ENCODE measurements at places on chromosomes 16 and 17.

DNA sequence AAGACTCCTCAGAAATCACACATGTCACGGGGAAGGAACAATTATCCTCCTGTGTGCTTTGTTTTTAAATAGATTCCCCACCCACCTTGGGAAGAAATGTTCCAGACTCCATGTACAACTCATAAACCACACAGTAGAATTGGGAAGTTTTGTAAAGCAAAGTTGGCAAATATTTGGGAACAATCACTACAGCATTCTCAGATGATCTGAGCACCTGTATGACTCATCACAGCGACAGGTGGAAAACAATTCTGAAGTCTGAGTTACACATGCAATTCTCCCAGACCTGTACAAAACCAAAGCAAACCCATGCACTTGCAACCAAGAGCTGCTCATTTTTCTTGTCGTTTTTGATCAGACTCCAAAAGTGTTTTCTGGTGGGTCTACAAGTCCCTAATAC, 14.4 kb upstream of the MYLK3 start:
- no peak for DNase-seq

- no peak for DNase-seq
These were observed 188.5 kb downstream of the MSI2 start for GRCh38 chr17:57444682-57445450.

GRCh38 chr16:84893467-84893848, 73.7 kb downstream of the CRISPLD2 start:
- DNase-seq, result no peak

DNA sequence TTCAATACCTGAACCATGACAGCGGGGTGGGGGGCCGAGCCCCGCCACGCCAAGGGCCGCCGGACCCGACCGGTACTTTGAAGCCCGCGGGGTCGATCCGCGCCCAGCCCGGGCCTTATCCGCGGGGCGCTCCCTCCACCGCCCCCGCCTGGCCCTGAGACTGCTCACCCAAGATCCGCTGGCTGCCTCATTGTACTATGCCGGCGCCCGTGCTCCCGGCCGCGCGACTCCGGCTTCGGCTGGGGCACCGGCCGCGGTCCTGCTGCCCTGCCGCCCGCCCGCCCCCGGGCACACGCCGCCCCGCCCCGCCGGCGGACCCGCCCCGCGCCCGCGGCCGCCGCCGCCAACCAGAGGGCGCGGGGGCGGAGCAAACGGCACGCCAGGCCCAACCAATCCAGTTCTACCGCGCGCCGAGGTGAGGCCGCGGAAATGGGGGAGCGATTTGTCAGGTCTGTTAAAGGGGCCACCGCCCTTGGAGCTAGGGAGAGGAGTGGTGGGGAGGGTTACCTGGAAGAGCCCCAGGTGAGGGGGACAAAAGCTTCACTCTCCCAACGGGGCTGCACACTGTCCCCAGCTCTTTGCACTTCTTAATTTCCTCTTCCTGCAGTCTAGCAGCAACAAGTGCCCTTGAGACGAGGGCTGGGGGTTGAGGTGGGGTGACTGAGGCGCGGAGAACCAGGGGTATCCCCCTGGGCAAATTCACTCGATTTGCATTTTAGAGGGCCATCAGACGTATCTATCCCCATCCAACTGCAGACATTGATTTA, at the start of gene TEX2:
TSS of gene TEX2 (minus strand) at position 261 of the 767 bp plus-strand sequence. CDS start 49,043 bp downstream, outside the sequence.
- peak; percentile 98 for DNase-seq

GRCh38 chr16:2981177-2981898, 1.1 kb upstream of the PKMYT1 start:
- no peak for DNase-seq

DNA sequence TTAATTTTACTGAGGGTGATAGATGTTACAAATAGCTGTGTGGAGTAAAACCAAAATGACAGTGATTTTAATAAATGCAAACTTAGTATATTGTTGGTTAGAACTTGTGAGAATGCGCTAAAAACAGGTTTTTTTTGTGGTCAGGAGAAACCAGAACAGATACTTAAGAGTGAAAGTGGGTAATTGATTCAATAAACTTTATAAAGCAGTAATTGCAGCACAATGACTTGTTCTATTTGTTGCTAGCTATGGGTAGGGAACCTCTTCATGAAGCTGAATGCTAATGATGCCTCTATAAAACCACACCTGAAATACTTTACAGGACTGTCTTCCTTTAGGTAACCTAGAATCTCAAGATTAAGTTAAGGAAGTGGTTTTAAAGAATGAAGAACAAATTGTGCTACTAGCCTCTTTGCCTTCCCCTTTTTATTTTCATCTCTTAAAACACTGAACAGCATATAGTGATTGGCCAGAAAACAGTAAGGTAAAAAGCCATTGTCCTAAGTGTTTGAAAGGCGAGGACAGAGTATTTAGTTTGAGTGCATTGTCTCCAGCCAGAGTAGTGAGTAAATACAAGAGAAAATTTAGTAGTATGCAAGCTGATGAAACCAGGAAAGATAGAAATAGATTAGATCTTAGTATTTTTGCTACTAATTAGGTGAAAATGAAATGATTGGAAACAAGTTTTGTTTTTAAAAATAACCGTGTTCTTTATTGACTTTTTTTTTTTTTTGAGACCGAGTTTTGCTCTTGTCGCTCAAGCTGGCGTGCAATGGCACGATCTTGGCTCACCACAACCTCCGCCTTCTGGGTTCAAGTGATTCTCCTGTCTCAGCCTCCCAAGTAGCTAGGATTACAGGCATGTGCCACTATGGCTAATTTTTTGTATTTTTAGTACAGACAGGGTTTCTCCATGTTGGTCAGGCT, 6.0 kb downstream of the GGNBP2 start:
- peak; percentile 50 for DNase-seq

GRCh38 chr16:64253525-64253924, 868.3 kb downstream of the CDH11 start:
- DNase-seq, result no peak

DNA sequence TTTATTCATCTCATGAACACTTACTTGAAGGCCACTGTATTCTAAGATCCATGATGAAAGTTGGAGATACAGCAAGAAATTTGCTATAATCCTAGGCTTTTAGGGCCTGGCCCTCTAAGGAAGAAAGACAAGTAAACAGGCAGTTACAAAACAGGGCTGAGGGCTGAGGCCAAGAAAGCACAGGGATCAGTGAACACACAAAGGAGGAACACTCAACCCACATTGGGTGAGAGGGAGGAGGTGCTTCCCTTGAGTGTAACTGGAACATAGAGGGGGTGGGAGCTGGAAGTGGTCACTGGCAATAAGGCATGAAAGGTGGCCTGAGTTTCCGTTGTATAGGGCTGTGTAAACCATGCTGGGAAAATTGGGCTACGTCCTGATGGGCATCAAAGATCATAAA, 112.2 kb downstream of the ZNF18 start:
- DNase-seq, result no peak

DNA sequence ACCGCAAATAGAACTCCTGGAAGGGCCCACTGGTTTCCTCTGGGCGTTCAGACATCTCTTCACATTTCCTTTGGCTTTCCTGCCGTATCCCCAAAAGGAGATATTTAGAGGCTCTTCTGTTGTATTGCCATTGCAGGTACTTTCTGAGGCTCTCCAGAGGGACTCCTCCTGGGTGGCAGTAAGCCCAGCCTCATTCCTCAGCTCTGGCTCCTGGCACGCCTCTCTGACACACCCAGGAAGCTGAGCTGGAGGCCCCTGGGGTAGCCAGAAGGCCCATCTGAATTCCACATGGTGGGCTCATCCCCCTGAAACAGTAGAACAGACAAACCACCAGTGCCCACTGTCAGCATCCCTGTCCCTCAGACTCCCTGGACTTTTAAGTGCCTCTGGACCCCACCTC, 206.7 kb downstream of the PARN start:
- DNase-seq, result no peak

DNA sequence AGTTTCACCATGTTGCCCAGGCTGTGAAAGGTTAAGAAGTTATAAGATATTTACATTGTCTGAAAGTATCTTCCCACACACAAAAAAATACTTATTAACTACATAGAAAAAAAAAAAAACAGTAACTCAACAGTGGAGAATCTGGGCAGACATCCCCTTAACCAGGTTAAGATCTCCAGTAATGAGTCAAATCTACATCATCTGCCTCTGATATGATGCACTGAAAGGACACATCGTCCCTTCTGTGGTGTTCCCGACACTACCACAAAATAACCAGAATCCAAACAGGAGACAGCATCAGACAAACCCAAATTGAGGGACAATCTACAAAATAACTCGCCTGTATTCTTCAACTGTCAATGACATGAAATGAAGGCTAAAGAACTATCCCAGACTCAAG, 40.0 kb downstream of the CMTM4 start:
- no peak for DNase-seq

- peak; percentile 77 for DNase-seq
These were observed 12.1 kb downstream of the TTLL6 start for GRCh38 chr17:48804936-48805411.

- DNase-seq, result peak; percentile 76
These were observed 2.7 kb upstream of the CCDC57 start for GRCh38 chr17:82215095-82215971.

- DNase-seq, result no peak
These were observed 31.3 kb downstream of the GDE1 start for GRCh38 chr16:19490619-19491018.

DNA sequence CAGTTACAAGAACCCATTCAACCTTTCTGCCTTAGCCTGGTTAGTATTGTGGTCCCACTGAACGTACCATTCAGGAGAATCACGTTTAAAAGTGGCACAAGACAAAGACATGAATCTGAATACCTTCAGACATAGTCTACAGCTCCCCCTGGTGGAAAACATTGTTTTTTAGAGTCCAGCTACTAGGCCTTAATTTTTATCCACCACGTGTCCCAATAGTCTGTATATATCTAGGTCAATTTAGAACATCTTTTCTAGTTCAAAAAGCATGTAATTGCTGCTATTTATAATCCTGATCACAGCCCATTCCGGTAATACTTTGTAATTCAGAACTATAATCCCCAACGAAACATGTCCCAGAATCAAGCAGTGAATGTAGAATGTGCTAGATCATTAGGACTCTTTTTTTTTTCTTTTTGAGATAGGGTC, 13.7 kb upstream of the GUCY2D start:
- DNase-seq, result peak; percentile 85

- no peak for DNase-seq
These were observed 36.0 kb upstream of the FBXO47 start for GRCh38 chr17:39002991-39003715.

- DNase-seq, result no peak
These were observed 341.0 kb downstream of the CPPED1 start for GRCh38 chr16:12462426-12463280.

GRCh38 chr16:57304169-57305061, 19.9 kb upstream of the PLLP start:
- peak; percentile 51 for DNase-seq

DNA sequence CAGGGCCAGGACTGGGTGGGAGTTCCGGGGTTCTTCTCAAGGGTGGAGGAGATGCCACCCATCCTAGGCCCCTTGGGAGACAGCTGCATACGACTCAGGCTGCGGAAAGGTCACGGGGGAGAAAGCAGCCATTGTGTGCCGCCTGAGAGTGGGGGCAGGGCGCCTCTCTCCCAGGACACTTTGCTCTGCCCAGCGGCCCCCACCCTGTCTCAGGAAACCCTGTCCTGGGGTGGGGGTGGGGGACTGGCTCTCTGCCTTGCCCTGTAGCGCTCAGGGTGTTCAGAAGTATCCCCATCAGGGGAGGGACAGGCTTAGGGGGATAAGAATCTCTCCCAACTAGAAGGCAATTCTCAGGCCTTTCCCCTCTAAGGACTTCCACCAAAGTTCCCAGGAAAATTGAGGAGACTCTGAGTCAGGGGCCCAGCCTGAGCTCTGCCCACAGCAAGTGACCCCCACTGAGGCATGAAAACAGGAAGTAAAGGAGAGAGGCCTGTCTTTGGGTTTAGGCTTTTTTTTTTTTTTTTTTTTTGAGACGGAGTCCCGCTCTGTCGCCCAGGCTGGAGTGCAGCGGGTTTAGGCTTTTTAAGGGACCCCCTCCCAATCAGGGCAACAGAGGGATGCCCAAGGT, 4.9 kb downstream of the GIT1 start:
- DNase-seq, result no peak

DNA sequence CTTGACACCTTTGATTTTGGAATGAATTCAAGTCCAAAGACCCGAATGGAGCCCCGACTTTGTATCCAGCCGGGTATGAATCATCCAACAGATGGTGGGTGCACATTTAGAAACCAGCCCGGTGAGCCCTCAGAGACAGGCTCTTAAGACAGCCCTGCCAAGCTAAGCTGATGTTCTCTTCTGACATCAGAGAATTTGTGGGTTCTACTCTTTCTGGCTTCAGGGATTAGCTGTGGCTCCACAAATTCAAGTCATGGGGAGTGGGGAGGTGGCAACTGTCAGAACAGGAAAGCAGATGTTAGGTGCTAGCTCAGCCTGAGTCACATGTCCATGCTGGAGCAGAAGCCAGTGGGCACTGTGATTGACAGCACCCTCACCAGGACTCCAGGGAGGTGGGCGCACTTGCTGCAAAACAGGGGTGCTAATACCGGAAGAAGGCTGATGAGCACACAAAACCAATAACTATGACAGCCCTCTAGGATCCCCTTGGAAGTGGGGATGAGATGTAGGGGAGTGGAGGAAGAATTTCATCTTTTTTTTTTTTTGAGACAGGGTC, 31.4 kb upstream of the XYLT2 start:
- DNase-seq, result no peak

DNA sequence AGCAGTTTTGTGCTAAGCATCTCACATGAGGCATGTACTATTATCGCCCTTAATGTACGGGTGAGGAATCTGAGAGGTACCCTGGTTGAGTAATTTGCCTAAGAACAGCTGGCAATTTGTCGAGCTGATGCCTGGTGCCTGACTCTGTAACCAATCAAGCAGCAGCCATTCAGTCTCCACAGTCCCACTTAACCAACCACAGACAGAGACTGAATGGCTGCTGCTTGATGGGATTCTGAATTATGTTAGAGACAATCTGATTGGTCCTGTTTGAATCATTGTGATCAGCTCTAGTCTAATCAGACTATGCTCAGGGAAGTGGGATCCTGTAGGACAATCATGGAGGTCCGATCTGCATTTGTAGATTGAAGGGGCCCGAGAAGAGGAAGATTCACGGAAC, 447.0 kb downstream of the SHISA9 start:
- no peak for DNase-seq

GRCh38 chr17:74543891-74544760, 1.8 kb downstream of the CD300C start:
- no peak for DNase-seq

GRCh38 chr16:64295466-64295865, 826.4 kb downstream of the CDH11 start:
- DNase-seq, result no peak

- DNase-seq, result peak; percentile 52
These were observed 826 bp downstream of the UNC119 start for GRCh38 chr17:28551421-28552175.
